ENCODE measurements at places on chromosomes 7 and 10. TPM values are rescaled to one million over a fixed set of nuclear protein-coding genes. Genes with fewer than 3 reads are reported as not detected.
A peak's percentile ranks its signal among the peaks of the same experiment; 100 is the strongest.

DNA sequence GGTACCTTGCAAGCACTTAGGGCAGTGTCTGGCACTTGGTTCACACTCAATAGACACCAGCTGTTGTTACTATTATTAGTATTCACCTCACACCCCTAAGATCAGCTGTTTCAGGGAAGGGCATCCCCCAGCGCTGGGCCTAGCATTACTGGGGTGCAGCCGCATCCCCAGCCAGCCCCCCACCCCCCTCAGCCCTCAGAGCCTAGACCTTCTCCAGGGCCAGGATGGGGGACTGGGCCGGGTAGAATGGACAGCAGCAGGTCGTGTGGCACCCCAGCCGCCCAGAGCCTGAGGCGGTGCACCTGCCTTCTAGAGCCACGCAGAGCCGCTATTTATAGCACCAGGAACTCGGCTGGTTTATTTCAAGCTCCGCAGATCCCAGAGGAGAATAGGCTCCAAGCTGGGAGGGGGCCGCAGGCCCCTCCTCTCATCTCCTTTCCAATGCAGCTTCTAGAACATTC, 60.5 kb downstream of the GTF2IRD1 start:
- DNase-seq, result no peak

DNA sequence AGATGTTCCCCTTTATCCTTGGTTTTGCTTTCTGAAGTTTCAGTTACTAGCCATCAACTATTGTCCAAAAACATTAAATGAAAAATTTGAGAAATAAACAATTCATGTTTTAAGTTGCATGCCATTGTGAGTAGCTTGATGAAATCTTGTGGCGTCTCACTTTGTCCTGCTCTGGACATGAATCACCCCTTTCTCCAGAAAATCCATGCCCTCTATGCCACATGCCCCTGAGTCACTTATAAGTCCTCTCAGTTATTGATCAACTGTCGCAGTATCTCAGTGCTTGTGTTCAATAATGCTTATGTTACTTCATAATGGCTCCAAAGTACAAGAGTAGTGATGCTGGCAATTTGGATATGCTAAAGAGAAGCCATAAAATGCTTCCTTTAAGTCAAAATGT, 208.0 kb upstream of the FERD3L start:
- DNase-seq, result no peak

GRCh38 chr10:50275650-50276235, 24.4 kb upstream of the ASAH2 start:
- DNase-seq, result peak; percentile 8

Gene ABCC2
- polyA plus RNA-seq, result 1.1 TPM

DNA sequence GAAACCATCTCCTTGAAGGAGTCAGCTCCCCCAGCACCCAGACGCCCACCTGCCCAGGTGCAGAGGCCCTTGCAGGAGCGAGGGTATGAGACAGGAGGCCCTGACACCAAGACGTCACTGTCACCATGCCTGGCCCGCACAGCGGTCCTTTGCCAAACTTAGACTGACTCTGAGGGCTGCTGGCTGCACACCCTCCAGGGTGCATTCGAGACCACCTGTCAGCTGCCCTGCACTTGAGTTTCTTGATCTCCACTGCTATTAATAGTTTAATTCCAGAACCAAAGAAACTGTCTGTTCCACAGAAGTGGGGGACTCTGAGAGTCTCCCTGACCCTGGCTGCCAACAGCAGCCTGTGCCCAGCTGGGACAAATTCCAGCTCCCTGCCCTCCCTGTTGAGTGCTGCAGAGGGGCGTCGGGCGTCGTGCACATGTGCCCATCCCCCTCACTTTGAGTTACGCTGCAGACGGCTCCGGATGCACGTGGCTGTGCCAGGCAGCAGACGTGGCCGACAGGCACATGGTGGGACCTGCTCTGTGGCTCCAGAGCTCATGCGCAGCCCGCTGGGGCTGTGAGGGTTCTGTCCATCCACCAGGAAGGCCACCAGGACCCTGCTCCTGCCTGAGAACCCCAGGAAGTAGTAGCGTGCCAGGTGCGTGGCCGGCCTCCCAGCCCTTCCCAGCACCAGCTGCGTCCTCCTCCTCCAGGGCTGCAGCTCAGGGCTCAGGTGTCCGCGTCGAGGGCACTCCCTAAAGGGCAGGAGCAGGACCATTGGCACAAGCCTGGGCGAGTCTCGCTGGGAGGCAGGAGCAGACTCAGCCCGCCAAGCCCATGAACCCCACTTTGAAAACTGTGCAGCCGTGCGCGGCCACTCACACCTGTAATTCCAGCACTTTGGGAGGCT, 24.8 kb downstream of the ELFN1 start:
- DNase-seq, result no peak
